SHP77 (cell line): ENCODE measurements at places on chromosomes 2 and 18.
A peak's percentile ranks its signal among the peaks of the same experiment; 100 is the strongest.

DNA sequence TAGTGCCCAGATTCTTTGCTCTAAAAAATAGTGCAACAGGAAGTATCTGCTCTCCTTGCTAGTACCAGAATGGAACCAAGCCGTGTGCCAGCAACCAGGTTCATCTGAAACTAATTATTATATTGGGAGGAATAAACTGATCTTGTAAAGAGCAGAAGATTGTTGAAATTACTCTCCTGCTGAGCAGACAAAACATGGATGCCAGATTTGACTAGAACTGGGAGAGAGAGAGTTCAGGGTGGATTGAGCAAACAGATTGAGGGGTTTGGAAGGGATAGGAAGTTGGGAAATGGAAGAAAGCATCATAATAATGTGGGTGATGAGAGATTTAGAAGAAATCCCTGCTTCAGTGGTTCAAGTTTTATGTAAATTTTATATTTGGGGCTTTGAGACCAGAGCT lies 160.1 kb upstream of the RASGRP3 start:
- no peak for DNase-seq

- DNase-seq, result no peak
These were observed 23.5 kb downstream of the B3GNT7 start for GRCh38 chr2:231418820-231419640.

GRCh38 chr2:30371772-30372373 lies 75.2 kb upstream of the LCLAT1 start:
- DNase-seq, result no peak

- no peak for DNase-seq
These were observed 69.2 kb downstream of the HIBCH start for GRCh38 chr2:190250421-190250820.

DNA sequence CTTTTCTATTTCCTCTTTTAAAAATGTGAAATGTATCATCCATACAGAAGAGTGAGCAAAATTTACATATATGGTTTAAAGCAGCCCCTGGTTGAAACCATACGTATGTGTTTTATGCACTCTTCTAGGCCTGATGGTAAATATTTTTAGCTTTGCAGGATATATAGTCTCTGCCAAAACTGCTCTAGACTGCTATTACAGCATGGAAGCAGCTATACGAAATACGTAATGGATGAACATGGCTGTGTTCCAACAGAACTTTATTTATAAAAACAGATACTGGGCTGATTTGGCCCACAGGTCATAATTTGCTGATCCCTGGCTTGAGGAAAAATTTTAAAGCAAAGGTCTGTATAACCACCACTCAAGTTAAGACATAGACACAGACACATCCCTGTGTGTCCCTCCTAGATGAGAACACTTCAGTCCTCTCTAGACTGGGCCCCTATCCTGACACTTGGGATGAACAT lies 42.5 kb upstream of the ATP8B1 start:
- DNase-seq, result no peak

DNA sequence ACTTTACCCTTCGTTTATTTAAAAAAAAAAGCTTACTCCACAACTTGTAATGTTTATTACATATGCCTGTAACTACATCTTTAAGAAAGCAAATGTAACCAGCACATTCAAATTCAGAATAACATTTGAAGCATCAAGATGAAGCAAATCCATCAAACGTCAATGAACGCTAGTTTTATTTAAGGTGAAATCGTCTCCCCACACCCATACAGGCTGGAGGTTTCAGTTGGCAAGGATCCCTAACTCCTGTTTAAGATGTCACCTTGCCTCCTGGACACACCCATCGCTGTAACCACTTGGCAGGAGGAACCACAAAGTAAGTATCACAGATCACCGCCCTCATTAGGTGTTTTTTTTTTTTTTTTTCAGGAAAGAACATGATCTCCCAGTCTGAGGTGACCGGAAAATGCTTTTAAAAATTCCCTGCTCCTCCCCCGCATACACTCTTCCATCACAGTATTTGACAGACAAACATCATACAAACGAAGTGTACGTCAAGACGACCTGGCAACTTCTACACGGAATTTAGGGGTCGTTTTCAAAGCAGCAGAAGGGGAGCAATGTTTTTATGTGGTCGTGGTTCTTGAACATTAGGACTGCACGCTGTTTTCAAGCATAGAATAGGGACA lies 19.7 kb upstream of the STPG4 start:
- DNase-seq, result no peak

- peak; percentile 63 for DNase-seq
These were observed 162.1 kb downstream of the QPCT start for GRCh38 chr2:37506407-37507050.

- DNase-seq, result no peak
These were observed 13.1 kb downstream of the TYMS start for GRCh38 chr18:670522-670921.

- no peak for DNase-seq
These were observed 167.5 kb downstream of the ALK start for GRCh38 chr2:29753671-29754444.

- no peak for DNase-seq
These were observed 153.7 kb upstream of the VRK2 start for GRCh38 chr2:57892920-57893319.

GRCh38 chr2:30628341-30628740 lies 178.9 kb downstream of the CAPN13 start:
- DNase-seq, result no peak

- DNase-seq, result no peak
These were observed 31.9 kb downstream of the ACKR3 start for GRCh38 chr2:236601316-236602202.

DNA sequence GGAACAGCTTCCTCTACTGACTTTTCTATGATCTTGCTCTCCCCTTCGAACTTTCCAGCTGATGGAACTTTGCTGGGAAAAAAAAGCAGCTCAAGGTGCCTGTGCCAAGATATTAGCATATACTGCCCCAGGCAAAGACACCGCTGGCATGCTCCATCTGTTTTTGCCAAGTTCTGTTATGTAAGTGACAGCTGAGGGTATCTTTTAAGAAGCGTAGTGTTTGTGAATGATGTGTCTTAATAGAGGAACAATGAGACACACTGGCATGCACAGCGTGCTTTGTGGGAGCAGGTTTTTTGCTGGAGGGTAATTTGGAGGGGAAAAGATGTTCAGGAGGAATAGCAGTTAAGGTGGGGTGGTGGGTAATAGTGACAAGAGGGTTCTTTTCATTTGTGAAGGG lies 47.8 kb downstream of the SLC4A3 start:
- DNase-seq, result no peak

DNA sequence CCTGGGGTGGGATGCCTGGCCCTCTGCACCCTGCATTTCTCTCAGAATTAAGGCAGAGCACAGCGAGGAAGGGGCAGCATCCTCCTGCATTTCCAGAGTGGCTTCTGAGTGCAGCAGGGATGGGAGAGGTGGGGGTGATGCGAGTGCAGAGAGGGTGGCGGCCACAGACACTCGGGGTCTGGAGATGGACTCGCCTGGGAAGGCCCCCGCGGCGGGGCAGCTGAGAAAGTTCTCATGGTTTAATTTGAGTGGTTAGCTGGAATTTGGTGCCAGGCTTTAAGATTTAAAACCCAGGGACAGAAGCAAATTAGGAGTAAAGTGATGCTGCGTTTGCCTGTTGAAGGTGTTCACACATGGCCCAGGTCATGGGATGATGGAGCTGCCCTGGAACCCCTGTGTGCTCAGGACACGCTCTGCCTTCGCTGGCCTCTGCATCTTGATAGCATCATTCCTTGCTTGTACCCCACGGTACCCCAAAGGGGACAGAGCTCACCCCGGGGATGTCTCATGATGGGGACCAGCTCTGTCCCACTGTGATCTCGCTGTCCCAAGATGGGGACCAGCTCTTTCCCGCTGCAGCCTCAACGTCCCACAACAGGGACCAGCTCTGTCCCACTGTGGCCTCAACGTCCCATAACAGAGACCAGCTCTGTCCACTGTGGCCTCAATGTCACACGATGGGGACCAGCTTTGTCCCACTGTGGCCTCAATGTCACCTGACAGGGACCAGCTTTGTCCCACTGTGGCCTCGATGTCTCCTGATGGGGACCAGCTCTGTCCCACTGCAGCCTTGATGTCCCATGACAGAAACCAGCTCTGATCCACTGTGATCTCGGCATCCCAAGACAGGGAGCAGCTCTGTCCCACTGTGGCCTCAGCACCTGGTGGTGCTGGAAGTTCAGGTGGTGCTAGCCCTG lies 27.5 kb downstream of the TMEM18 start:
- no peak for DNase-seq

- peak; percentile 63 for DNase-seq
These were observed 30.4 kb downstream of the TOGARAM2 start for GRCh38 chr2:29011418-29012060.

DNA sequence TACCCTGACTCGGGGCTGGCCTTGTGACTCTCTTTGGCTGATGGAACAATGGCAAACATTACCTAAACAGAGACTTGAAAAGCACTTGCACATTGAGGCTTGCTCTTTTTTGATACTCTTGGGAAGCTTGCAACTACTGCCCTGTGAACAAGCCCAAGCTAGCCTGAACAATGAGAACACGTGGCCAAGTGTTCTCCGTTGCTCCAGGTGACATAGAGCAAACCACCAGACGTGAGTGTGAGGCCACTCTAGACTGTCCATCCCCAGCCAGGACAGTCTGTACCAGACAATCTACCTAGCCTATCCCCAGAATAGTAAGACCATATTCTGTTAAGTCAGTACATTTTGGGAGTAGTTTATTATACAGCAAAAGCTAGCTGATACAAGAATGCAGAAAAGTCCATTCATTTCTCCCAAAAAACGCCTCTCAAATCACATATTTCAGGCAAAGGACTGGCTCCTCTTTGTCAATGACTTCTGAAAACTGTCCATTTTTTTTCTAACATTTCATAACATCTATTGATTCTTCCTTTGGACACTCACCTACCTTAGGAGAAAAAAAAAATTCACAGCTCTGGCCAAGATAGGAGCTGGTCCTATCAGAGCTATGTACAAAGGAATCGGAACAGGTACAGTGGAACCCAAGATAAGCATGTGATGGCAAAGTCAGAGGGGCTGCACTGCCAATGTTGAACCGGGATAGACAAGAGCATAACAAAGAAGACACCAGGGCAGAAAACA lies 142.1 kb upstream of the PKDCC start:
- no peak for DNase-seq

- DNase-seq, result no peak
These were observed 12.4 kb downstream of the SLC66A2 start for GRCh38 chr18:79939096-79939495.

- no peak for DNase-seq
These were observed 219.4 kb upstream of the SIX3 start for GRCh38 chr2:44722026-44722625.

- no peak for DNase-seq
These were observed 106.3 kb upstream of the ST3GAL5 start for GRCh38 chr2:85994897-85995647.

DNA sequence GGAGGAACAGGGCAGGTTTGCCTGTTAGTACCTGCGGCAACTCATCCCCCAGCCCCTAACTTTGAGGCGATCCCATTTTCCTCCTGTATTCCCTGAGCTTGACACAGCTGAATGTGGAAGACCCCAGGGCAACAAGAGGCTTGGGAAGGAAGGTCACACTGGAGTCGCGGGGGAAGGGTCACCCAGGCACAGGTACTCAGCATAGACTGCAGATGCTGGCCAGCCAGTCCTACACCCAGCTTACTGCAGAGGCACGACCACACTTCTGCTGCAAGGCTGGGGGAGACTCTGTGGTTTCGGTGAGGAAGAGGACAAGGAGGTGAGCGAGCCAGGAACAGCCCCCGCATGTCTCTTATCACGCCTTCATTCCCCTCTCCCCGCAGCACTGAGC lies 91.5 kb downstream of the MALT1 start:
- DNase-seq, result no peak

GRCh38 chr18:25141886-25142285 lies 210.1 kb downstream of the ZNF521 start:
- DNase-seq, result no peak

DNA sequence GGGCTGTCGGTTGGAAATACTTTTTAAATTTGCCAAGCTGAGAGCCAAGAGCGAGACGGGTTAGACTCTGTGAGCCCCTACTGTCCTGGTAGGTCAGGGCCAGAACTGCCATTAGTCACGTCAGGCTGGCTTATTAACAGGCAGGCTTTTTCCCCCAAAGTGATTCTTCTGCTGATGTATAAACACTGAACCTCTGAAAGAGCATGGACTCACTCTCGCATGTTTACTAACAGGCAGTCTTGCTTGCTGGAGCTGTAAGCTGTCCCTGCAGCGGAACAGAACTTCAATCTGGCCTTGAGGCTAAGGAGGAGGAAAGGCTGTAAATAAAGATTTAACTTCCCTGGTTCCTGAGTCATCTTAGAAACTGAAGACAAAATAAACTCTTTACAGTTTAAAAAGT lies 288.4 kb downstream of the PIEZO2 start:
- no peak for DNase-seq

DNA sequence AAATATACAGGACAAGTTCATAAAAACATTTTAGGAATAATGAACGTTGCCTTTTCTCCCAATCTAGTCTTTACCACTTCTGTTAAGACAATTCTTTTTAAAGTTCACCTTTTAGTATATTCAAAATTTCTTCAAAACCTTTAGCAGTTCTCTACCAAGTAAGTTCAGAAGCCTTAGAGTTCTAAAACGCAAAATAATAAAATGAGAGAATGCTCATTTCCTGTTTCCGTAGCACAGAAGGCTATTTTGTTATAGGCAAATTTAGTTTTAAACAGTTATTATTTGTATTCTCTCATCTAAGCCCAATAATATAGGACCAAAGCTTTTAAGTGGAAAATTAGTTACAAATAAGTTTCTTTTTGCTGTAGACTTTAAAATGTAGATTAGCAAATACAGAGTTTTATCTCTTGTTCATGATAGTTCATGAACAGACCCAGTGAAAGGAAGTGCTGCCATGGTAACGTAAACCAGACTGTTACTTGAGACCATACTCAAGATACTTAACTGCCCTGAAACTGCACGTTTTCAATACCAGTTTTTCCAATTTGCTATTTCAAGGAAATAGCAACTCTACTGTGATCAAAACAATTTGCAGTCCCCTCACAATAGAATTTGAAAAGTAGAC lies 173.1 kb upstream of the STON1 start:
- DNase-seq, result no peak

DNA sequence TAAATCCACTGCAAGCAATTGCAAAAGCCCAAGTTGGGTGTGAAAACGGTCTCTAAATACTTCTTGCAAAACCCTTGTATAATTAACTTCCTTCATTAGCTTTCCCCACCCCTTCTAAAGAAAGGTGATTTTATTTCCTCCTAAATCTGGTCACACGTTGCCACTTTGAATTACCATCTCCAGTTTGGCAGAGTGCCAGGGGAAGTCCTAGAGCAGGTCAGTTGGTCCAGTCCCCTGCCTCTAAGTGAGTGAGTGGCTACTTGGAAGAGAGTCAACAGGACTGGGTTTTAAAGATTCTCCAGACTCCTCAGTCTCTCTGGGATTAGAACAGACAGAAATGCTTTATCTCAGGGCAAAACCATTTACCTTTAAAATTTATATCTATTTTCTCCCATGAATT lies 18.7 kb upstream of the LYPD6B start:
- DNase-seq, result no peak

GRCh38 chr2:20596193-20596972 lies 54.5 kb downstream of the HS1BP3 start:
- DNase-seq, result no peak

DNA sequence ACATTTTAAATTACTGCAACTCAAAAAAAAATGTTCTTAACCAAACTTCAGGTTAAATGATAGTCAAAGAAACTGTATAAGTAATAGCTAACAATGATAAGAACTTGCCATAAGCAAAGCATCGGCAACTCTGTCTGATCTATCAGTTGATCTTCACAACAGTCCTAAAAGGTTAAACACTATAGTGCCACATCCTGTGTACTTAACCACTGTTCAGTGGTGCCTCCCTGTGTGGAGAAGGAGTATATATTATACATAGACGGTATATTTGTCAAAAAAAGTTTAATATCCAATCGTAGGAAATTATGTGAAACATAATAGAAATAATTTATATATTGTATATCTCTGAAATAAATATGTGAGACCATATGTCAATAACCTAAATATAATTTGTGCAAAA lies 13.0 kb downstream of the DTNA start:
- DNase-seq, result no peak
